ENCODE measurements at places on chromosomes 3 and 15.

DNA sequence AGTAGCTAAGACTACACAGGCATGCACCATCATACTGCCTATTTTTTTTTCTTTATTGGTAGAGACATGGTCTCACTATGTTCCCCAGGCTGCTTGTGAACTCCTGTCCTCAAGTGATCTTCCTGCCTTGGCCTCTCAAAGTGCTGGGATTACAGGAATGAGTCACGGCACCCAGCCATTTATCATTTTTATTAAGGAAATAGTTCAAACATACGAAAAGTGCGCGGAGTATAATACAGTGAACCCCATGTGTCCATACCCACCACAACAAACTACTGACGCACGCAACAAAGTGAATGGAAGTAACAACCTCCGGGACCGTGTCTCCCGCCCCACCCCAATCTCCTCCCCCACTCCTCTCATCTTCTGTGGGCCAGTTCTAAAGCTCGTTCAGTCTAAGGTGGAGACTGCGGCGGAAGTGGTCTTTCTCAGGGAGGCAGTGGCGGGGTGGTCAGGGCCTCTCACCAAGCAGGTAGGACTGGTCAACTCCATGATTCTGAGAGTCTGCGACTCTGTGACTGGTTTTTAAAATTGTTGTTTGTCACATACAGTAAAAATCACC, 42.1 kb downstream of the DNAJB8 start:
- DNase-seq: no peak

GRCh38 chr15:62209821-62210220, 44.7 kb upstream of the C2CD4B start:
- DNase-seq: no peak

- DNase-seq: no peak
These were observed 43.3 kb downstream of the CAPN3 start for GRCh38 chr15:42402455-42403205.

GRCh38 chr15:40047415-40048210, 8.6 kb upstream of the SRP14 start:
- no peak for DNase-seq

- no peak for DNase-seq
These were observed 7.4 kb downstream of the ZDHHC19 start for GRCh38 chr3:196203846-196204245.
